NCI-H1694 treated with DMSO at 0.1 percent for 48 hours (cell line): ENCODE measurements at places on chromosomes 7 and 10.

DNA sequence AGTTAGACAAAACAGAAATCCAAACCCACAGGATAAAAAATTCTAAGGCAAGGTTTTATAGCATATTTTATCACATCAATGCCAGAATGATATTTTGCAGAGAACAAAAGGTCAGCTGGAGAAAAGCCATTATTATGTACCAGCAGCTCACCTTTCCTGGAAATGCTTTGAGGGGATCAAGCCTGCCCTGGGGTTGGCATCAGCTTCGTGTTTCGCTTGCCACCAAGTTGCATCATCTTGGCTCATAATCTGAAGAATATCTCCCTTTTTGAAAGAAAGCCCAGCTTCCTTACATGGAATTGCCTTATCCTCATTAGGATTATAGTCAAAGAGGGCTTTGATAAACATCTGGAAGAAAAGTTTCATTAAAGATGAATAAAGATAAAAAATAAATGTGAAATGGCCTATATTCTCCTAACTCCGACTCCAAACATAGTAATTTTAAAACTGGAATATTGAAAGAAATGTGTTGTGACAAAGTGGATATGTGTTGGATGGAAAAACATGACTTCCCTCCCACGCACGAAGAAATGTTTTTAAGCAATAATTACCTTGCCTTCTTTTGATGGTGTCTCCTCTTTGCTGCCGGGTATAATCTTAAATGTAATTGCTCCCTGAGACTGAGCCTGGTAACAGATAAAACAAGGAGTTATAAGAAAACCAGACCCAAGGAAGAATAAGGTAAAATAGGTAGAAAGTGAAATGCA lies 121.3 kb upstream of the ODAD2 start:
- no peak for DNase-seq

DNA sequence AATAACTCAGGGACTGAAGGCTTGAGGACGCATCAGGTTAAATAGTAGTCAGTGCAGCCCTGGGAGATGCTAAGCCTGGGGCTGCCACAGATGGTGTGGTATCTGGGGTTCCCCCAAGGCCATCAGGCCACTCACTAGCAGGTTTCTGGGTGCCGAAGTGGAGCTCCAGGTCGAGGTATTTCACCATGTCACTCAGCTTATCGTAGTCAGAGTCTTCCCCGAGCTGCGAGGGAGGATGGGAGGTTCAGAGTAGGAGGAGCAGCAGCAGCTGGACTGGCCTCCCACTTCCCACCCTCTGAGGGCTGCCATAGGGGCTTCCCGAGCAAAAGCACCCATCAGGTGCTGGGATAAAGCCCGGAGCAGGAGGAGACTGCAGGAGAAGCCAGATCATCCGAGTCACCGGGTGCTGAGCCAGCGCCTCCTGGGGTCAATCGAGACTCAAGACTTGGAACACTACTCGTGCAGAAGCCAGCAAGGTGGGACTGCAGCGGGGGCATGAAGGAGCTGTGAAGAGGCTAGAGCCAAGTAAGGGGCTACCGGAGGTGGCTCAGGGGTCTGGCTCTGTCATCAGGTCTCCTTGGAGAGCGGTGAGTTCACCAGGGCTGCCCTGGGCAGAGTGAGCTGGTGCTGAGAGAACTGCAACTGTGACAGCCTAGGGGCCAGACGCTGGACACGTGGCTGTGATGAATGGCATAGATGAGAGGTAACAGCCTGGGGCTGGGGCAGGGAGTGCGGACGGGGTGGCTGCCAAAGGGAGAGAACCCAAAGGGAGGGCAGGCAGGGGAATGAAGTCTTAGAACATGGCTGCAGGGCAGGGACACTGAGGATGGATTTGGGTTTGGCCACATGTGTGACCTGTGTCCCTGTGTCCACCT lies 45.3 kb downstream of the GRID2IP start:
- DNase-seq = no peak

DNA sequence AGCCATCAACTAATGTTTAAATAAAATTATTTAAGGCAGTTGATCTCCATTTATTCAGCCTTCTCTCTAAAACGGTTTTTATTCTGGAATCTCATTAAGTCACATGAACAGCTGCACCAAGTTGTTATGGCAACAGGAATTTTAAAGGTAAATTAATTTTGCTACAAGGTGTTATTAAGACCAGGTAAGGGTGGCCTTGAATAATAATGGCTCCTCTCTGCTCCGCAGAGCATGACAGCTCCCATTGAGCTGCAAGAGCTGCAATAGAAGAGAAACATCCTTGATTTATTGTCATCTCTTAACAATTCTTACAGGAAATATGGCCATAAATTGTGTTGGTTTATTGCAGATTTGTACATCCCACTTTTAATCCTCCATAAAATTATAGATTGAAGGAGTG lies 165.8 kb downstream of the KLF6 start:
- DNase-seq = no peak

DNA sequence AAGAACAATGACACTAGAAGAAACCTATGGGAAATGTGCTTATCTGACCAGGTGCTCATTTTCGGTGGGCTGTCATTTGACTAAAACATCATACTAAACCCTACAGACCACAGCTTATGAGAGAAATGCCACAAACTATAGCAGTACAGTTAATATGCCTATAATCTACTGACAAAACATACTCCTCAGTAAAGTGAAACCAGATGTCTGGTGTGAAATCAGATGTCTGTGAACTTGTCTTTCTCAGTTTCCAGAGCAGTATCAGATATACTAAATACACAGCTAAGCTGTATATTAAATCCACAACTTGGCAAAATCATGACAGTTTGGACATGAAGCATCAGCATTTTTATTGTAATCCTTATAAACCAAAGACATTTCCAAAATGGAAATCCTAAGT lies 3.3 kb downstream of the IMMP2L start:
- DNase-seq = no peak

GRCh38 chr7:152876749-152877148 lies 117.2 kb downstream of the ACTR3B start:
- DNase-seq = no peak
